ENCODE measurements at places on chromosomes 7 and 10.

- DNase-seq = no peak
These were observed 75.3 kb downstream of the HIP1 start for GRCh38 chr7:75663302-75663907.

DNA sequence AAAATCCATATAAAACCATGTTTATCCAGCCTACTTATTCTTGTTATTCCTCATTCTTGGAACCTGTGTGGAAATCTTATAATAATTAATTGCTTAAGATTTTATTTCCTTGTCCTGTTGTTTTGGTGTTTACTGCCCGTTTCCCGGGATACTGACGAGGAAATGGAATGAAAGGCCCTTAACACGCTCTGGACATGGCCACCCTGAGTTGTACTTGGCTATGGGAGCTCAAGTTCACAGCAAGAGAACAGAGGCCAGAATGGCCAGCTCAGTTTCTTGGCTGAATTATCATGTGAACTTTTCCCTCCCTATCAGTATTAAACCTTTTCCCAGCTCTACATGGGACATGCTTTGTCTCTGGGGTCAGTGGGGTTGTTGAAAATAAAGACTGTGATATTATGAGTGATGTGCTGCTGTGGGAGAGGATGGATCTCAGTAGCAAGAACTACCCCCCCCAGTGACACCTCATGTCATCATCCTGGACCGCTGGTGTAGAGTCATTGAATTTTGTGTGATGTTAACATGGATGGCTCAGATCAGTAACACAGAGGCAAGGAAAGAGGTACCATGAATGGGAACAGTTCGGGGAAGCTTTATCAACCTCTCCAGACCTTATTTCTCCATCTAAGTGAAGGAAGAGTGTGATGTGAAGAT, 87.0 kb upstream of the IGFBP3 start:
- no peak for DNase-seq

GRCh38 chr7:18866359-18867036, 250.9 kb downstream of the TWIST1 start:
- DNase-seq = peak; percentile 99

GRCh38 chr7:7188091-7188490, 5.7 kb downstream of the C1GALT1 start:
- no peak for DNase-seq

DNA sequence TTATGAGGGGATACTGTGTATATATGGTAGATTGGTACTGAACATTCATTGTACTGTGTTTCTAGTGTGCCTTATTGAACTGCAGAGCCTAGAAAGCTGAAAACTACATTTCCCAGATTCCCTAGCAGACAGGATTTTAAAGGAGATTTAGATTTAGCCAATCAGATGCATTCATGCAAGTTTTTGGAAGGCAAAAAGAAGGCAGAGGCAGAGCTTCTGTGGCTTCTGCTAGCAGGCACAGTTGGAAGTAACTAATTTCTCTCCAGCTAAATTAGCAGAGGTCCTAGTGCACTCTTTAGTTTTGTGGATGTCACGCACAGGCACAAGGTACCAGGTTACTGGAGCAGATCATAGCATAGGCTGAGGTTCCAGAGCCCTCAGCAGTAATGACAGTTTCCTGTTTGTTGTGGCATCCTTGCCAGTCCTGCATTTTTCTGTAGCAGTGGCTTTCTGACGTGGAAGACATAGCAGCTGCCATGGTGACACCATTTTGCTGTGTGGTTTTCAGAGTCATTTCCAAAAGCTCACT, 83.7 kb upstream of the CCDC71L start:
- no peak for DNase-seq

- DNase-seq = peak; percentile 55
These were observed 350.9 kb upstream of the NPVF start for GRCh38 chr7:25578991-25579777.
